ENCODE measurements at places on chromosomes 13 and 19.

DNA sequence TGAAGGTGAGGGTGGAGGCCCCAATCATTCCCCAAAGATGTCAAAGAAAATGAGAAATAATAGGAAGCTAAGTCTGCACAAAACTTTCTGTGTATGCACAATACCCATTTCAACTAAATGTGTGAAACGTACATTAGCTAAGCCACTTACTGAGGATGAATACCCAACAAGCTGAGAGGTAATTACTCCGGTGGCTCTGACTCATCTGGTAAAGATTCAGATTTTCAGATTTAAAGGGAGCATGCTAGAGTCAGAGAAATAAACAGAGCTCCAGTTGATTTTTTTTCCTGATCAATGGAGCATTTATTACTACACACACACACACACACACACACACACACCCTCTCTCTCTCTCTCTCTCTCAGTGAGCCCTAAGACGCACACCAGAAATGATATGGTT is 194.8 kb upstream of the ARGLU1 start:
- no peak for DNase-seq

- DNase-seq = no peak
Observed at GRCh38 chr19:29694161-29694560, 20.9 kb downstream of the C19orf12 start.

- DNase-seq = no peak
Observed at GRCh38 chr13:40591091-40591490, 75.3 kb downstream of the FOXO1 start.

- DNase-seq = no peak
Observed at GRCh38 chr19:13037161-13037560, 41.9 kb downstream of the NFIX start.

- DNase-seq = no peak
Observed at GRCh38 chr13:44662515-44662914, 86.4 kb upstream of the TSC22D1 start.

GRCh38 chr13:80778297-80778696 is 437.4 kb upstream of the SPRY2 start:
- no peak for DNase-seq

GRCh38 chr13:25118378-25118905 is 22.5 kb downstream of the PABPC3 start:
- no peak for DNase-seq

DNA sequence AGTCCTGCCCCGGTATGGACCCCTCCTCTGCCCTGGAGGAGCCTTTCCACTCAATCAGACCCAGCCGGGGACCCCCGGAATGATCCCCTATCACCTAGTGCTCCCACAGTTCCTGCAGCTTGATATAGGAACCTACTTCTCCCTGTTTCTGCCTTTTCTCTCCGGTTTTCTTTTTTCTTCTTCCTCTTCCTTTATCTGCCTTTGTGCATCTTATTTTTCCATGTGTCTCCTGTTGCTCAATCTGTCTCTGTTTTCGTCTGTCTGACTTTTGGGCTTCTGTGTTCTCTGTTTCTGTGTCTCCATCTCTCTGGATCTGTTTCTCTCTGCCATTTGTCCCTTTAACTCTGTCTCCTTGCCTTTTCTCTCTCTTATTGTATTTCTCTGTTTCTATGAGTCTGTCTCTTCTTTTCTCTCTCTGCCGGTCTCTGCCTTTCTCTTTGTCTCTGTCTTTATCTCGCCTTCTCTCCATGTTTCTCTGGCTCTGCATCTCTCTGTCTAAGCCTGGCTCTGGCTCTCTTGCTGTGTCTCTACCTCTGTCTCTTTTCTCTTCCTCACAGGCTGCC is 10.0 kb downstream of the MEGF8 start:
- no peak for DNase-seq

DNA sequence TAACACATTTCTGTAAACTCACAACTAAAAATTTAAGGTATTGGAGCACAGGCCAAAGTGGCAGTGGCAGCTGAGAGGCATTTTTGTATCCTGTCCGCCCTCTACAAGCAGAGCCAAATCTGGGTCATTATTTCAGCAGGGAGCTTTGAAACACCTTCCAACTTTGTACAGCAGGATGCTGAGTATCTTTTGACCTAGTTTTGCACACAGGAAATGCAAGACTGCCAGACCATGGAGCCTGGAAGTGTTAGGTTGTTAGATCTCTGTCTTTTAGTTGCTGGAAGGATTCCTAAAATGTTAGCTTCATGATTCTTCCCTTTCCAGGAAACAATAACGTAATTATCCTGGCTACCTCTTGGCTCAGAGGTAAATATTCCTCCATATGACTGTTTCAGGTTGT is 148.6 kb upstream of the ATXN8OS start:
- no peak for DNase-seq

DNA sequence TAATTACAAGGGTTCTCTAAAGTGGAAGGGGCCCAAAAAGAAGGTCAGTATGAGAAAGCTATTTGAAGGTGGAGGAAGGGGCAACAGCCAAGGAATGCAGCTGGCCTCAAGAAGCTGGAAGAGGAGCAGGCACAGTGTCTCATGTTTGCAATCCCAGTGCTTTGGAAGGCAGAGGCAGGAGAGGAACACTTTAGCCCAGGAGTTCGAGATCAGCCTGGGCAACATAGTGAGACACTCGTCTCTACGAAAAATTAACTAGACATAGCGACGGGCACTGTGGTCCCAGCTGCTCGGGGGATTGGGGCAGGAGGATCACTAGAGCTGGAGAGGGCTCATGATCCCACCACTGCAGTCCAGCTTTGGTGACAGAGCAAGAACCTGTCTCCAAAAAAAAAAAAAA is 656 bp upstream of the NEK3 start:
- DNase-seq = no peak

All from stimulated activated CD8-positive, alpha-beta memory T cell treated with anti-CD3 and anti-CD28 coated beads, Interleukin-2, amount 100 ng/mL, for 1 hour (primary cell).